ENCODE measurements at places on chromosomes 3 and 15.

DNA sequence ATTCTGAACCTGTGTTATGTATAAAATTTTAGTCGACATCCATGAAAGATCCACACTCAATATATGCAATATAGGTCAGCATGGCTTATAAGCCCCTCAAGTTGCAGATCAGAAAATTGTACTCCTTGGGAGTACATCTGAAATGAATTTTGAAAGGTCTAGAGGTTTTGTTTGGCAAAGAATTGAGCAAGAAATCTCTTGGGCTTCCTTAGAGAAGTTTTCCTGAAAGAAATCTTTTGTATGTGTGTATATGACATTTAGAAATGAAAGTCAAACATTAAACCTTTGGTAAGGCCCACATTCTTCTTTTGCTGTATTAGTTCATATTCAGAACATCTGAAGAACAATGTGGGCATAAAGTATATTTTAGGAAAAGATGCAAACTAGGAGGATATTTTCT, 1006.6 kb downstream of the NAALADL2 start:
- no peak for DNase-seq

- DNase-seq: no peak
Observed at GRCh38 chr15:92696096-92696495, 40.5 kb upstream of the FAM174B start.

DNA sequence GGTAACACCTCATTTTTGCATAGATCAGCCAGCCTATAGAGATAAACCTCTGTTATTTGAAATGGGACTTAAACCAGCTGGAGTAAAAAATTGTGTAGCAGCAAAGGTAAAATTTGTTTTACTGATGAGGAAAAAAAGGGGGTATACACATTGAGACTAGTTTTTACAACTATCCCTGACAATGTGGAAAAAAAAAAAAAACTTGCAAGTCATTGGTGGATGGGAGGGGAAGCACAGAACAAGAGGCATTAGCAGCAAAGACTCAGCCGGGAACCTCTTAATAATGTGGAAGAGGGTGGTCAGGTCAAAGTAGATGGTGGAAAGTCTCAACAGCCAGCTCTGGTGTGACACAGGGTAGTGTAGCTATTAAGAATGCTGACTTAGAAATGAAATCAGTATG, 14.5 kb downstream of the FBXO22 start:
- no peak for DNase-seq

DNA sequence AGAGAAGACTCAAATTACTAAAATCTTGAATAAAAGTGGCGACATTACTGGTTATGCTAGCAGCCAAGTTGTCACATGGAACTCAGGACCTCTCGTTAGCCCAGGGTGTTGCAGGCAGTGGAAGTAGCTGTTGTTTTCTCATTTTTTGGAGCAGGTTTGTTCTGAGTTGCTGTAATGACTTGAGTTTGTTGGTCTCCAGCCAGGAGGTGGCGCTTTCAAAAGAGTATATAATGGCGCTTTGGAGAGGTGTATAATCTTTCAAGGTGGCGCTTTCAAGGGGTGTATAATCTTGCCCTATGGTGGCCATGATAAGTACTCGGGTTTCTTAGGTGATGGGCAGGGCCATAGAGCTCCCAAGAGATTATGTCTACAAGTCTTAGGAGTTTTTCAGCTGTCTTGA, 632.7 kb downstream of the NTRK3 start:
- DNase-seq: no peak

GRCh38 chr15:25789211-25789610, 73.9 kb downstream of the ATP10A start:
- DNase-seq: no peak

DNA sequence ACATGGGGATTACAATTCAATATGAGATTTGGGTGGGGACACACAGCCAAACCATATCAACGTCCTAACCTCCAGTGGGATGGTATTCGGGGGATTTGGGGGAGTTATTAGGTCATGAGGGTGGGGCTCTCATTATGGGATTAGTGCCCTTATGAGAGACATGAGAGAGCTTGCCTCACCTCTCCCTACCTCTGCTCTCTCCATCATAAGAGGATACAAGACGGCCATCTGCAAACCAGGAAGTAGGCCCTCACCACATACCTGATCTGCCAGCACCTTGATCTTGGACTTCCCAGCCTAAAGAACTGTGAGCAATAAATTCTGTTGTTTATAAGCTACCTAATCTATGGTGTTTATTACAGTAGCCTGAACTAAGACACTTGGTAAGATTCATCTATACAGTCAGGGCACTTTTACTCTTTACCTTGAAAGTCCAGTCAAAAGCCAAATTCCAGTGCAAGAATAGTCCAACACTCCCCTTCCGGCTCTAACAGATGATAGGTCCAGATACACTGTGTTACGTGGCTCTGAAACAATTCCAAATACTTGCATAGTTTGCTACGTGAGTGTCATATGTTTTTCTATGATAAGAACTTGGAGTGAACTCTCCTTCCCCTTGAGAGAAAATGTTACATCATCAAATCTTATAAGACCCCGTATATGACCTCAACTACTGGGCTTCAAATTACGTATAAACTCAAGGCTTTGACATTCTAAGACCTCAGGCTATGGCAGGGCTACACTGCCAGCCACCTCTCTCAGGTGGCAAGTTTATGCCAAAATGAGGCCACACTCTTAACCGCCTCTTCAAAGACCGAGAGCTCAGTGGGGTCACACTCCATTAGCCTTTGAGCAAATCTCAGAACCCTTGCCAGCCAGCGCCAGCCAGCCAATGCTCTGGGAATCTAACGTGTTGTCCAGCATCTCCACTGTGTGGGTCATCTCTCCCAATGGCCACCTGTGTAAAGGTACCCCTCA, 129.9 kb downstream of the XXYLT1 start:
- DNase-seq: no peak

- no peak for DNase-seq
Observed at GRCh38 chr15:69880571-69881301, 217.0 kb downstream of the TLE3 start.

GRCh38 chr15:52943746-52944145, 153.6 kb upstream of the ONECUT1 start:
- no peak for DNase-seq

GRCh38 chr3:154973851-154974250, 106.3 kb upstream of the MME start:
- no peak for DNase-seq

GRCh38 chr3:53940623-53941022, 49.0 kb upstream of the SELENOK start:
- DNase-seq: no peak

- DNase-seq: no peak
Observed at GRCh38 chr3:129481766-129482332, 41.8 kb downstream of the IFT122 start.
